BJ (cell line): ENCODE measurements at places on chromosomes 5 and 9.

DNA sequence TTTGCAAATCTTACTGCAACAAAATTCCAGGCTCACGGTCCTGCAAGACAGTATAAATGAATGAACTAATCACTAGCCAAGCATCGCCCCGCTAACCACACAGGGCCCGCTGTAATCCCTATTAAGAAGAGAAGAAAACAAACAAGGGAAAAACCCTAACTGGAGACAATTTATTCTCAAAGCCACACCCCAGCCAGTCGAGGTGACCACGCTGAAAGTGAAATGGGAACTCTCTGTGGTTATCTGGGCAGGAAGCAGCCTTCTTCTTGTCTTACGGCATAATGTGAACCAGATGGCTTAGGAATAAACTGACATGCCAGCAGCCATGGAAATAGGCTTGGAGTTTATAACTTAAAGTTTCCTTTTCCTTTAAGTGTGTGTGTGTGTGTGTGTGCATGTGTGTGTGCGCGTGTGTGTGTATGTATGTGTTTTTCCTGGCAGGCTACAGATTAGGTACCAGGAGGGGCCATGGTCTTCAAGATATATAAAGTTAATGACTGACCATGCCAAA, 120.2 kb downstream of the SEMA6A start:
- peak; percentile 79 for DNase-seq

- DNase-seq: no peak
These were observed 110.7 kb downstream of the NR6A1 start for GRCh38 chr9:124660341-124660801.

GRCh38 chr5:4124221-4124970, 528.8 kb downstream of the IRX1 start:
- DNase-seq: no peak

DNA sequence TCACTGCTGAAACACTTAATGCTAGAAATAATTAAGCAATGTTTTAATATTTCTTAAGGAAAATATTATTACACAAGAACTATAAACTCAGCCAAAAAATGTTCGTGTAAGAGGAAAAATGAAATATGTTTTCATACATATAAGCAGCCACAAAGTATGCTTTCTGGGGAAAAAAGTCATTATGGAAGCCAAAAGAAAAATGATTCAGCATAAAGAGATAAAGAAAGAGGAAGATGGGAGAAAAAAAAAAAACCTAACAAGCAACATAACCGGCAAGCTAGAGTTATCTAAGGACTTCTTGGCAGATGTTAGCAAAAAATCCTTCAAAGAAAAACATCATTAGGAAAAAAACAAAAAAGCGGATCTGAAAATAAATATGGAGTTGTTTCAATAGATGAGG, 179.1 kb downstream of the MUSK start:
- no peak for DNase-seq

DNA sequence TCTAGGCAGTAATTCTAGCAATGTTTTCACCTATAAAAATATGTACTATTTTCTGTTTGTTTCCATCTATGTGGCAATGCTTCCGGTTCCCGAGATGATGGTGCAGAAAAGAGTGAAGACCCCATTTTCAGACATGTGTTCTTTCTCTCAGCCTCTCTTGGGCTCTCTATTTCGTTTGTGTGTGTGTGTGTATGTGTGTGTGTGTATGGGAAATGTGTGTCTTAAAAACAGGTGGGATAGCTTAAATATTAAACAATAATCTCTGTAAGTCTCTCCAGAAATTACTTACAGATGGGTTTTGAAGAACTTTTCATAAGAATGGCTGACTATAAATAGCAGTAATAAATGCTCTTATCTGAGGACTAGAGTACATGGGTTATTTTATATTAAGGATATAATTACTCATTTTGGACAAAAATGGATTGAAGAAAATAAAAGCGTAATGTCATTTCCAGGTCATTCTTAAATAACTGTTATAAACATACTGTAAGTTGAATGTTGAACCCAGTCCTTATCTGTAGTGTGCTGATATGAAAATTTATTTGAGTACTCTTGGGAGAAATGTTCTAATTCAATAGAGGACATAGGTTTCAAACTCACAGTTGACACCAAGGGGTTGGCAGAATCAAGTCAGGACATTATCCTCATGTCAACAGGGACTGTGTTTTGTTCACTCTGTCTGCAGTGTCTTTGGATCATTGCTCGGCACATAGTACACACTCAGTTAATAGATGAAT, 31.1 kb downstream of the PCSK5 start:
- no peak for DNase-seq
